ENCODE measurements at places on chromosomes 12 and 14.
A peak's percentile ranks its signal among the peaks of the same experiment; 100 is the strongest.

GRCh38 chr14:59377991-59378601 is 87.1 kb downstream of the GPR135 start:
- peak; percentile 51 for DNase-seq

DNA sequence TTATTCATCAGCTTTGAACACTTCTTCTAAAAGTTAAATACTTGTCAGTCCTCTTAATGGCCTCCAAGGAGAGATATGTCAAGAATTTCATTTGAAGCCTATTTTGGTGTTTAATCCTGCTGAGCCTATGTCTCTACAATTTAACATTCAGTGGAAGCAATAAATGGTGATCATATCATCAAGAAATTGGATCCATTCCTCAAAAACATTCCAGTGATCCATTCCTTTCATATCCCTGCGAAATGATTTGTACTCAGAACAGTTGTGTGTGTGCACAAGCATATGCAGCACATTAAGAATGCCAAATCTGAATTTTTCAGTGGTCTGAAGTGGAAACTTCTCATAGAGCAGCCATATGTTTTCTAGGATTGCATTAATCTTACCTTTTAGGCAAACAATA is 373.7 kb upstream of the SYT1 start:
- no peak for DNase-seq

GRCh38 chr12:49482095-49483051 is 56.5 kb upstream of the KCNH3 start:
- DNase-seq: no peak

DNA sequence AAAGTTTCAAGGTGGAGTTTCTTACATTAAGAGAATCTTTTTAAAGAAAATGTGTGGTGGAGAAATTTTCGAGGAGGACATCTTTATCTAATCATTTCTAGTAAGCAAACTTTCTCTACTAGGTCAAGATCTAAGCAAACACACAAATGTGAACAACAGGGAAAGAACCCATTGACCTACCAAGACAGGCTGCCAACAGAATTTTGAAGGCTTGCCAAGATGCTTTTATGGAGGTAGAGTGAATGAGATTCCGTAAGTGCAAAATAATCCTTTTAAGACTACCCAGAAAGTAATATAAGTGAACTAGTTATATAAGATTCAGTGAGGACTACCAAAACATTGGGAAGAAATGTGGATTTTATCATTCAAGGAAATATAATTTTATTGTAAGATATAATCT is 357.1 kb upstream of the PDE3A start:
- DNase-seq: no peak

DNA sequence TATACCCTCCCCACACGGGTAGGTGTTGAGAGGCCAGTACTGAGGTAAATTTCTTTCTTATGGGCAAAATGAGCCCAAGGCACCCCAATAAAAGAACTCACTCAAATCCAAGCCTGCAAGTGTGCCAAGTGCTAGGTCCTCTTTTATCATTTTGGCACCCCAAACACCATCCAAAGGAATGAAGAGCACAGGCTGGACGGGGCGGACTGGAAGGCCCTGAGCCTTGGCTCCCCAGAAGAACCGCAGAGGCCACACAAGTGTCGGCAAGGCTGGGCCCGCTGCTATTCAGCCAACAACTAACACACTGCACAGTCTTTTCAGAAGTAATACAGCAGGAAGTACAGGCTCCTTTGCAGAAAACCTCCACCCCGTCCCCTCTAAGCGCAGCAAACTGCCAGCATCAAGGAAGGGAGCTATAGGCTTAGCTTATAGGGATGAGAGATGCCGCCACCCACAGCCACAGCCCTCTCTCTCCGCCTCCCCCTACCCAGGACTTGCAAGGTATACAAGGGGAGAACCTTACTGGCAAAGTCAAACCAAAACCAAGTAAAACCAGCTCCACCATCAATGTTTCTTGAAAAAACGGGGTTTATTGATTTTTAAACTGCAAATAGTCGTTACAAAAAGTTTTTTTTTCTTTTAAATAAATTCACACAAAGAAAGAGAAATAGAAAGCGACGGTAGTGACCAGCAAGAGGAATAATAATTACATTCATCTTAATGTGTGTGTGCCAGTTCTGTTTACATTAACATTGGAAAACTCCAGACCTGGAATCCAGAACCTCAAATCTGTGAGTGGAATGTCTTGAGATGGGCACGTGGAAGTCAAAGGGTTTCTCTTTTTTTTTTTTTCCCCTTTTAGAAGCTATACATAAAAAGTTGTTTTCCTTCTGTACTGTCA is 5.5 kb downstream of the ZFP36L1 start:
- no peak for DNase-seq

DNA sequence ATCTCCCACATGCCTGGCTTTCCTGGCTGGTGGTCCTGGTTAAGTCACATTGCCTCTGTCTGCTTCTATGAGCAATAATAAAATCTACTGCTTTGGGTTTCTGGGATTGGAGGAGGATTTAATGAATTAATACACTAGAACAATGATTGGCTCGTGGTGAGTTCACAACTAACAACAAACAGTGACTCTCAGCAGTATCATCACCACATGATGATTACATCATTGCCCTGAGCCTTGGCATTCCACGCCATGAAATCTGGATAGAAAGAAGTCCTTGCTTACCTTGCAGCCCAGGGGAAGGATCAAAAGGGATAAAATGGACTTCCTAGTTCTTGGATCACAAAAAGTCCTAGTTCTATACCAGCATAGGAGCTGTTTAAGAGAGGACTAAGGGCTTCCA is 1069.0 kb downstream of the VRK1 start:
- DNase-seq: no peak

GRCh38 chr14:101019990-101020710 is 116.6 kb upstream of the RTL1 start:
- no peak for DNase-seq

GRCh38 chr12:63028951-63029350 is 94.0 kb upstream of the PPM1H start:
- DNase-seq: no peak

DNA sequence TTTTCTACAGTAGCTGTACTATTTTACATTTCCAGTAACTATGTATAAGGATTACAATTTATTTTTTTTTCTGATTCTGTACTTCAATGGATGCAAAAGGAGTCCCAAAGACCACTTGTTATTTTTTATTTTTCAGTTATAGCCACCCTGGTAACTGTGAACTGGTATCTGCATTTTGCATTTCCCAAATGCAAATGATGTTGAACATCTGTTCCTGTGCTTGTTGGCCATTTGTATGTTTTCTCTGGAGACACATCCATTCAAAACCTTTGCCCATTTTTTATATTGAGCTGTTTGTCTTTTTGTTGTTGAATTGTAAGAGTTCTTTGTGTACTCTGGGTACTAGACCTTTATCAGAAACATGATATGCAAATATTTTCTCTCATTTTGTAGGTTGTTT is 485.6 kb downstream of the LRIG3 start:
- DNase-seq: no peak

GRCh38 chr14:103808403-103809001 is 38.9 kb downstream of the PPP1R13B start:
- DNase-seq: peak; percentile 39

GRCh38 chr12:80848858-80849257 is 88.9 kb downstream of the LIN7A start:
- no peak for DNase-seq

DNA sequence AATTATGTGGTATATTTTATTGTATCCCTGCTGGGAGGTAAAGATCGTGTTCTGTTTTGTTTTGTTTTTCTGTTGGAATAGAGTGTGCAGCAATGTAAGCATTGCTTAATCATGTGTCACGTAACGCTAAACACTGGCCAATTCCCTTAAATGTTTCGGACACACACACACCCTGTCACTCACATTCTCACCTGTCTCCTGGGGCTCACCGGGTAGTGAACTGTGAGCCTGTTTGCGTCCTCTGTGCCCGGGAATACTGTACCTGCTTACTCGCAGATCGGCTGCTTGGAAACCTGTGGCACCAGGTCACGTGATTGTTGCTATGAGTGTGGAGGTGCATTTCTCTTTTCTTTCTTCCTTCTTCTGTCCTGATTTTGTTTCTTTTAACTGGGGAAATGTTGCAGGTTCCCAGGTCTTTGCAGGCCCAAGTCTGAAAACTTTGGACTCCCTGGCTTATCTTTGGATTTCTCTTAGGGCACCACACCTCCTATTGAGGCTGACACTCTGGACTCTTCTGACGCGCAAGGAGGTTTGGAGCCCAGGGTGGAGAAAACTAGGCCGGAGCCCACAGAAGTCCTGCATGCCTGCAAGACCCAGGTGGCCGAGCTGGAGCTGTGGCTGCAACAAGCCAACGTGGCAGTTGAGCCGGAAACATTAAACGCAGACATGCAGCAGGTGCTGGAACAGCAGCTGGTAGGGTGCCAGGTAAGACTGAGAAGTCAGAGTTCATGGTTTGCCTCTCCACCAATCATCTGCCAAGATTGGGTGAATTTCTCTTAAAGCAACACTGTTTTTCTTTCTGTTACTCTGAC is 181.1 kb downstream of the ESR2 start:
- DNase-seq: no peak

- no peak for DNase-seq
These were observed 22.9 kb downstream of the GDF11 start for GRCh38 chr12:55765736-55766290.

GRCh38 chr12:107912421-107913004 is 138.0 kb downstream of the ASCL4 start:
- no peak for DNase-seq

GRCh38 chr12:91219511-91219910 is 36.9 kb upstream of the DCN start:
- no peak for DNase-seq

GRCh38 chr14:89178800-89179535 is 238.1 kb downstream of the FOXN3 start:
- DNase-seq: no peak

DNA sequence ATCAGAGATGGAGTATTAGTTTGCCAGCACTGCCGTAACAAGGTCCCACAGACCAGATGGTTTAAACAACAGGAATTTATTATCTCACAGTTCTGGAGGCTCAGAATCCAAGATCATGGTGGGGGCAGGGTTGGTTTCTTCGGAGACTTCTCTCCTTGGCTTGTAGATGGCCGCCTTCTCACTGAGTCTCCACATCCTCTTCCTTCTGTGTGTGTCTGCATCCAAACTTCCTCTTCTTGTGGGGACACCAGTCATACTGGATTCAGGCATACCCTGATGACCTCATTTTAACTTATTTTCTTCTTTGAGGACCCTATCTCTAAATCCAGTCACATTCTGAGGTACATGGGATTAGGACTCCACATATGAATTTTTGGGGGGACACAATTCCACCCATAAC is 455.5 kb downstream of the RGS6 start:
- no peak for DNase-seq

DNA sequence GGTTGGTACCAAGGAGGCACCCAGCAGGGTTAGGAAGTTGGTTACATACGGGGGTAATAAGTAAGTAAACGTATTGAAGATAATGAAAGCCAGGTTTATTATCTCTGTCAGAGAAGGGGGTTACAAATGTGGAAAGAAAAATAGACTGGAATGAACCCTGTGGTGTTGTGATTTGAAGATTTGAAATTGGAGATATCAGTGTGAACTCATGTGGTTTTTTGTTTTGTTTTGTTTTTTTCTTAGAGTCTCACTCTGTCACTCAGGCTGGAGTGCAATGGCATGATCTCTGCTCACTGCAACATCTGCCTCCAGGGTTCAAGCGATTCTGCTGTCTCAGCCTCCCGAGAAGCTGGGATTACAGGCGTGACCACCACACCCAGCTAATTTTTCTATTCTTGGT is 14.1 kb upstream of the SLC25A3 start:
- DNase-seq: no peak

- DNase-seq: no peak
These were observed 325.5 kb downstream of the RAD51B start for GRCh38 chr14:68145036-68145435.

DNA sequence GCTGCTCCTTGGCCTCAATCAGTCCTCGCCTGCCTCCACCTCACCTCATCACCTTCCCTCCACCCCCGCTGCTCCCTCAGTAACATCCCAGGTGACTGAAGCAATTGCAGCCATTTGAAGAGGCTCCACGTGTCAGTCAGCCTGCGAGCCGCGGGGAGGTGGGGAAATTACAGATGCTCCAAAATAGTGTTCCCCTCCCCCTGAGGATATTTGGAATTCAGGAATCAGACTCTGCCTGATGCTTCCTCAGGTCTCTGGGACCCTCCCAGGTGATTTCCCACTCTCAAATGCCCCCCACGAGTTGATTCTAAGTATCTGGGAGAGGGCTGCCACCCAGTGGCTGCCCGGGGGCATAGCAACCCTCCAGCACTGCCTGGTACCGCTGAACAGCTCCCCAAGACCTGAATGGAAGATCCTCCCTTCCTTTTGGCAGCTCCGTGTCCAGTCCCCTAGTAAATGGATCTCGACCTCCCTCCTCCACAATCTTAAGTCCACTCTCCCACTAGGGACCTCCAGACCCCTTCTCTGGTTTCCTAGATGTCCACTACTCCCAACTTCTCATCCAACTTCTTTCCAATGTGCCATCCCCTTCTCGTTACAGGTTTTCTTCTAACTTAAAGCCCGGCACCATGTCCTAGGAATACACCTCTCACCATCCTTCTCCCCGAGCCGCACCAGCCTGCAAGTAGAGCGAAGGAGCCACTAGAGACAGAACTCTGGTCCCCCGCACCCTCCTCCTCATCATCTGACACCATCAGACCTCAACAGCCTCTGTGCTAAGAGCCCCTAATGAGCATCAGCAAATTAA is 1.4 kb upstream of the ASIC1 start:
- DNase-seq: no peak

DNA sequence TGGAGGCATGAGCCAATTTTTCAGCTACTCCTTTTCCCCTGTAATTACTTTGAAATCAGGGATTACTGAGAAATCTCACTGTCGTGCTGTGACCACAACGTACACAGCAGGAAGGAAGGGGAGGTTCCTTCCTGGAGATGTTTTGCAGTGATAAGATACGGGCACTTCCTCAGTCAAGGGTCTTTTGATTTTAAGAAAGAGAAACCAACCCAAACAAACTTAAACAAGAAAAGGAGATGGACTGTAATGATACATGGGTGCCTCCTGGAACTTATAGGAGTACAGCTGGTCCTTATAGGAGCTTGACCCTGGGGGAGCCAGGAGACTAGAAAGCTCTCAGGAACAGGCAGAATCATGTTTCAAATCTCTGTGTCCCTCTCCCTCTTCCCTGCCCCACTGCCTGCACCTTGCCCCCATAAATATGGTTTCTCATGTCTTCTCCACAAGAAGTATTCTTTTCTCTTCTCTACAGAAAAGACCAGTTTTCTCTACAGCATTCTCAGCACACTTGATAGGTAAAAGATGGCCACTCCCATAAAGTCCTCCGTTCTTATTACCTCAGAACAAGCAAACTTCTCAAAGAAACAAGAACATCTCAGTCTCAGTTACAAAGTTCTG is 281.1 kb upstream of the AMIGO2 start:
- no peak for DNase-seq
